Omental fat pad (tissue), 4 donors: ENCODE measurements at places on chromosomes 4 and X. TPM values are rescaled to one million over a fixed set of nuclear protein-coding genes. Genes with fewer than 3 reads are reported as not detected.

Gene CXorf65
- total RNA-seq: not detected

Gene RAB40A
- 1.3 TPM for total RNA-seq

Gene RASL11B
- total RNA-seq: 1.7 TPM

Gene SNCA
- total RNA-seq: 20.9 TPM

Gene UGT2B15
- total RNA-seq: not detected

Gene XG
- total RNA-seq: not detected

Gene FAM236A
- total RNA-seq: not detected
